SJCRH30 (cell line): ENCODE measurements at places on chromosomes 11 and 22.

DNA sequence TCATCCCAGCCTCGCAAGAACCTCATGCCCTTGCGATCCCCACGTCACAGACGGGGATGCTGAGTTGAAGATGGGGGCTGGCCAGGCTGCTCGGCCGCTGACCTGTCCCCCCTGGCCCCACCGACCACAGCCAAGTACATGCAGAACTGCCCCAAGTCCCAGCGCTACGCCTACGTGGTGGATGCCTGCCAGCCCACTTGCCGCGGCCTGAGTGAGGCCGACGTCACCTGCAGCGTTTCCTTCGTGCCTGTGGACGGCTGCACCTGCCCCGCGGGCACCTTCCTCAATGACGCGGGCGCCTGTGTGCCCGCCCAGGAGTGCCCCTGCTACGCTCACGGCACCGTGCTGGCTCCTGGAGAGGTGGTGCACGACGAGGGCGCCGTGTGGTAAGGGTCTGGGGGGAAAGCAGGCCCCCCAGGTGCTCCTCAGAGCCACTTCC is 10.0 kb downstream of the MUC5B start:
- DNase-seq = no peak
- no peak overlapping the region for H3K27ac ChIP-seq
- no peaks in the 10 kb centered on the region for H3K4me1 ChIP-seq

GRCh38 chr11:63766531-63767235 is 1.9 kb downstream of the ZFTA start:
- no peak for DNase-seq
- peaks cover 4% of the 10 kb centered on the region; the same call in 1 of the 2 replicates for H3K27me3 ChIP-seq
- H3K4me1 ChIP-seq = peaks cover 7% of the 10 kb centered on the region; the same call in 1 of the 2 replicates
- peak overlapping the region; percentile 96; the same call in 1 of the 2 replicates for H3K4me3 ChIP-seq
- peaks cover 14% of the 10 kb centered on the region for H3K36me3 ChIP-seq

DNA sequence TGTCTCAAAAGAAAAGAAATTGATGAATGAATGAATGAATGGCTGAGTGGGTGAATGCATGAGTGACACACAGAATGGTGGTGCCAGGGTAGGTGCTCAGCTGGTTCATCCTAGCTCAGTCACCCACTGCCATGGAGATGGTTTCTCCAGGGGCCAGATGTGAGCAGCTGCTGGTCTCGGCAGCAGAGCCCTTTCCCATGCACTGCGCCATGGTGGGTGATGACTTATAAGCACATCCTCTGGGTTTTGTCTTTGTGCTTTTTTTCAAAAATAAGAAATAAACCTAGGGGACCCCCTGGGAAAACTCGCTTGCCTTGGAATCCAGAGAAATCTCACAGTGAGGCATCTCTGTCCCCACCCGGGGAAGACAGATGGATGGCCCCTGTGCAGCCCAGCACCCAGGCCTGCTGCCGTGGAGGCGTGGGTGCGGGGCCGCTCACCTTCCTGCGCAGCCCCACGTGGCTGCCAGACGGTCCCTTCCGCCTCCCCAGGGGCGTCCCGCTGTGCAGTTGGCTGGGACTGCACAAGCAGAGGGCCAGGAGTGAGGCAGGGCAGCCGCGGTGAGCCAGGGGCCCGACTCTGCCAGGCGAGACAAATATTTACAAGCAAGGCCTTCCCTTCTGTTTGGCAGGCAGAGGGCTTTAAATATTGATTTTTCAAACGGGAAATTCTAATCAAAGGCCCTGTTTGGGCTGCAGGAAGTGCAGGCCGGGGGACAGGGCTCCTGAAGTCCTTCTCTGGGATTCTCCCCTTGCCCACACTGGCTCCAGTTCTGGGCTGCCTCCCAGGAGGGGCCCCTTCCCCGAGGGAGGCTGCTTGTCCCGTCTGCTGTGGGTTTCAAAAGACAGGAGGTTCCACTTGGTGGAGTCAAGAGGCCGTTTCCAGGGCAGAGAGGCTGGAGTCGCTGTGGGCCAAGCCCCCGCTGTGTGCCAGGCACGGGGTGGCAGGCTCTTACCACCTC is 24.3 kb downstream of the MPPED1 start:
- DNase-seq = no peak
- H3K4me3 ChIP-seq = no peak overlapping the region
- no peaks in the 10 kb centered on the region for H3K4me1 ChIP-seq

DNA sequence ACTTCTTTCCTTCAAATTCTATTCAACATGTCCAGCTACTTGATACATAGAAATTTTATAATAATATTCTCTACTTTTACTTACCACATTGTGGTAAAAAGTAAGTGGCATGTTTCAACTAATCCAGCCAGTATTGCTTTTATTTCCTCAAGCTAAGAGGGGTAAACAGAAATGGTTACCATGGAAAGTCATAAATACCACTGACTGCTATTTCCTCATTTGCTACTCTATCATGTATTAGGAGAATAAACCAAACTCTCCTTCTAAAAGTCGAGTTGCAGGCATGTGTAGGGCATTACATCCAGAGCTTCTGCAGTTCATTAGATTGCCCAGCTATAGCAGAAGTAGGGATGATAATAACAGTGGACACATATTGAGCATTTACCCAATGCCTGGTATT is 208.4 kb downstream of the MAML2 start:
- H3K27me3 ChIP-seq = no peaks in the 10 kb centered on the region
- no peaks in the 10 kb centered on the region for H3K4me1 ChIP-seq
- no peak overlapping the region for H3K27ac ChIP-seq
- DNase-seq = no peak
- no peaks in the 10 kb centered on the region for H3K36me3 ChIP-seq
- no peak overlapping the region for H3K4me3 ChIP-seq

DNA sequence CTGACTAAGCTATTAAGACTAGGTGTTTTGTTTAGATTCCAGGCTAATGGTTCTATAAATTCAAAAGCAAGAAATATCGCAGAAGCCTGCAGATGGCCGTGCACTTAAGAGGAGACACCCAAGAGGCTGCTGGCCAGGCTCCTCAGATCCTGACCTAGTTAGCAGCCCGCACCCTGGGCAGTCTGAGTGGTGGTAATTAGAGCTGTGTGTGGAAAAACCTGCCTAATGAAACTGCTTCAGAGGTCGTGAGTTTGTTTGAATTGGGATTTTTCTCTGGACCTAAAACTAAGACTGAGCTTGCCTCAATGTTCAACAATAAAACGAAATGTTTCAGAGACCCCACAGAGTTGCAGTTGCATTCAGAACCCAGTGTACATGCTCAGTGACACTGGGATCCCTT is 627.7 kb downstream of the OPCML start:
- H3K36me3 ChIP-seq = no peaks in the 10 kb centered on the region
- no peak overlapping the region for H3K4me3 ChIP-seq
- no peaks in the 10 kb centered on the region for H3K27me3 ChIP-seq

DNA sequence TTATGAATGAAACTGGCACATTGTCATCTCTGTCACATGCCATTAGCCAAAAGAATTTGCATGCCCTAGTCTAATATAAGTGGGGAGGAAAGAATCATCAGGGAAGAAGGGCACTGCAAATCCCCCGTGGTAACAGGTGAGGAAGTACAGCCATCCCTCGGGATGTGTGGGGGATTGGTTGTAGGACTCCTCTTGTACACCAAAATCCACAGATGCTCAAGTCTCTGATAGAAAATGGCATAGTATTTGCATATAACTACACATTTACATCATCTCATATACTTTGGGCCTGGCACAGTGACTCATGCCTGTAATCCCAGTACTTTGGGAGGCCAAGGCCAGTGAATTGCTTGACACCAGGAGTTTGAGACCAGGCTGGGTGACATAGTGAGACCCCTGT is 109.7 kb downstream of the HIPK3 start:
- H3K27me3 ChIP-seq = no peaks in the 10 kb centered on the region
- H3K4me3 ChIP-seq = no peak overlapping the region
- no peaks in the 10 kb centered on the region for H3K36me3 ChIP-seq
- no peaks in the 10 kb centered on the region for H3K4me1 ChIP-seq
- no peak overlapping the region for H3K27ac ChIP-seq

GRCh38 chr22:48585916-48586798 is 1241.5 kb downstream of the BRD1 start:
- no peak overlapping the region for H3K4me3 ChIP-seq
- no peak for DNase-seq
- H3K4me1 ChIP-seq = no peaks in the 10 kb centered on the region; the same call in 1 of the 2 replicates

- no peak overlapping the region for H3K4me3 ChIP-seq
- no peaks in the 10 kb centered on the region for H3K27me3 ChIP-seq
- no peak for DNase-seq
Measured at GRCh38 chr11:2599561-2600189, 100.1 kb downstream of the KCNQ1OT1 start.

GRCh38 chr11:9362393-9362863 is 22.0 kb upstream of the IPO7 start:
- H3K4me3 ChIP-seq = no peak overlapping the region
- H3K27me3 ChIP-seq = no peaks in the 10 kb centered on the region
- no peak overlapping the region for H3K27ac ChIP-seq
- DNase-seq = no peak
- H3K4me1 ChIP-seq = peaks cover 5% of the 10 kb centered on the region; the same call in 1 of the 2 replicates

DNA sequence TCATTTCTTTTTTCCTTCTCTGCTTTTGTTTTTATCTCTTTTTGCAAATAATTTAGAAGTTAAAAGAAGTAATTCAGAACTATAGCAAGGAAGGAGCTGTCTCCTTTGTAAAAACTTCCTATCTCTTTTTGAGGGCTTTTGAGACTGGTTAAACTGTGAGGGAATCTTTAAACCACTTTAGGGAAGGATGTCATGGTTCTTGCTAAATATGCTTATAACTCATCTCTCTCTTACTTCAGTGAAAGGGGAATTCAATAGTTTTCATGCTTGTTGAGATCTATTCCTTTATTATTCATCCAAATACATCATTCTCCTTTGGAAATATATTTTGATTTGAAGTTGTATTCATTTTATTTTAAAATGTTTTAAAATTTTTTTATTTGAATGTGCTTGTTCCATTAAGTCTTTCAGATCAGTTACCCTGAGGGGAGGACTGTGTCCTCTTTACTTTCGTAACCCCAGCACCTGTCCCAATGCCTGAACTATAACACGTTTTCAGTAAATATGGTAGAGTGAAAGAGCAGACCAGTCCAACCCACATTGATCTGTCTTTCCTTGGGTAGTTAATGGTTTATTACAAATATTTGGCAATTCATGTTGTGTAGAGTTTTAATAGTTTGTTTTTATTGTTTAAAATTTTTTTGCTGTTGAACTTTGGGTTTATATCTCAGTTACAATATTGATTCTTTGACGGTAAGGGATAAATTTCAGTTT is 27.5 kb downstream of the AMOTL1 start:
- H3K27ac ChIP-seq = peak overlapping the region; percentile 86; the same call in 1 of the 2 replicates
- DNase-seq = no peak
- H3K36me3 ChIP-seq = peaks cover 32% of the 10 kb centered on the region
- no peaks in the 10 kb centered on the region for H3K27me3 ChIP-seq

DNA sequence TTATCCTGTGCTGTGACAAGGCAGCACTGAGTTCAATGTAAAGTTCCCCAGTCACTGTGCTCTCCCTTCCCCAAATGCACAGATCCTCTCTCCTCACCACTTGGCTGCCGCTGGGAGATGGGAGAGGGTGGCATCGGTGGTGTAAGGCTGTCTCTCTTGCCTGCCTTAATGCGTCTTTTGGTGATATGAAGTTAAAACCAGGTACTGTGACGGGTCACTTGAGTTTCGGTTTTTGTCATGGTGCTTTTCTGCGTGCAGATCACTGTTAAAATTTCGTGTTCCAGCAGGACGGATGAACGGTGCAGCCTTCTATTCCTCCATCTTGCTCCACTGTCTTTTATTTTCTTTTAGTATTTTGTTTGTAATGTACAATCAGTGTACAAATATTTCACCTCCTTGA is 18.6 kb downstream of the GLB1L2 start:
- DNase-seq = no peak
- H3K27ac ChIP-seq = no peak overlapping the region
- peaks cover 11% of the 10 kb centered on the region for H3K27me3 ChIP-seq
- H3K4me1 ChIP-seq = no peaks in the 10 kb centered on the region
- H3K4me3 ChIP-seq = no peak overlapping the region

DNA sequence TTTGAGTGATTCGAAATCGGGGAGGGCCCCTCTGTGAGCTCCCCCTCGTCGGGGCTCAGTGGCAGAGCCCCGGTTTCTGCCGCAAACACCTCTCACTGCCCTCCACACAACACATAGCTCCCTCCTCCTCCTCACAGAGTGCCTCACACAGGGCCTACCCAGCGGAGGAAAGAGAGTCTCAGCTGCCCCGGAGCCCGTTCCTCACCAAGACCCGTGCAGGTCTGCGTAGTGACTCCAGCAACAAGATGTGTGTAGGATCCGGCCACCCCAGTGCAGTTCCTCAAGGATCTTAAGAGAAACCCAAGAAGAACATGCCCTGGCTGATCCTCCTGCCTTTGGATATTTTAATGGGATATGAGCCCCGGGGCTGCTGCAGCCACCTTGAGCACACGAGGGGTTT is 238.4 kb downstream of the BRD1 start:
- DNase-seq = no peak
- no peaks in the 10 kb centered on the region for H3K36me3 ChIP-seq
- H3K27ac ChIP-seq = no peak overlapping the region
- no peak overlapping the region for H3K4me3 ChIP-seq
- no peaks in the 10 kb centered on the region for H3K4me1 ChIP-seq
- H3K27me3 ChIP-seq = peaks cover 61% of the 10 kb centered on the region

GRCh38 chr11:95559899-95560298 is 229.7 kb downstream of the FAM76B start:
- no peaks in the 10 kb centered on the region for H3K27me3 ChIP-seq
- no peak overlapping the region for H3K27ac ChIP-seq
- no peaks in the 10 kb centered on the region for H3K4me1 ChIP-seq
- no peaks in the 10 kb centered on the region for H3K36me3 ChIP-seq

DNA sequence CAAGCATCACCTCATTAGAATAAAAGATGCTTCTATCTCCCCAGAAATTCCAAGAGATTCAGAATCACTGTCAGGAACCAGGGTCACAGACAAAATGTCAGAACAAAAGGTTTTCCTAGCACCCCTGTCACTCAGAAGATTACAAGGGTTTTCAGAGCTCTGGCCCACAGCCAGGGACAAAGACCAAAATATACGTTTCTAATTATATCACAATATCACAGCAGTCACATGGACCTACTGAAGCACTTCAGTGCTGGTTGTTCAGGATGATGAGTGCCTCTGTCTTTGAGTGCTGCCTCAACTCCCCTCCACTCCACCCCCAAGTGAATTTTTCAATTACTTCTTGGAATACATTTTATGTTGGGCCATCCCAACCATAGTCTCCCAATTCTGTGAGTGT is 21.9 kb upstream of the RTL6 start:
- no peaks in the 10 kb centered on the region for H3K36me3 ChIP-seq
- H3K4me1 ChIP-seq = no peaks in the 10 kb centered on the region
- H3K27ac ChIP-seq = no peak overlapping the region
- DNase-seq = no peak
- no peak overlapping the region for H3K4me3 ChIP-seq

- peak; percentile 75 for DNase-seq
- H3K27me3 ChIP-seq = no peaks in the 10 kb centered on the region
- peak overlapping the region; percentile 97 for H3K4me3 ChIP-seq
- peaks cover 12% of the 10 kb centered on the region for H3K36me3 ChIP-seq
- H3K4me1 ChIP-seq = peaks cover 26% of the 10 kb centered on the region
Measured at GRCh38 chr11:72223615-72224563, 678 bp upstream of the INPPL1 start.

GRCh38 chr11:101482556-101483124 is 101.2 kb downstream of the TRPC6 start:
- no peaks in the 10 kb centered on the region for H3K36me3 ChIP-seq
- 0 out of 2 replicates have a peak, but pooled peaks cover 2% of the 10 kb centered on the region for H3K4me1 ChIP-seq
- no peak for DNase-seq

GRCh38 chr11:64924910-64925284 is 408 bp downstream of the PPP2R5B start:
- no peaks in the 10 kb centered on the region for H3K36me3 ChIP-seq
- no peaks in the 10 kb centered on the region for H3K4me1 ChIP-seq
- H3K27ac ChIP-seq = peak overlapping the region; percentile 59; the same call in 1 of the 2 replicates
- H3K4me3 ChIP-seq = peak overlapping the region; percentile 67
- no peaks in the 10 kb centered on the region for H3K27me3 ChIP-seq

GRCh38 chr22:48711669-48712068 is 1116.0 kb downstream of the BRD1 start:
- H3K36me3 ChIP-seq = no peaks in the 10 kb centered on the region
- no peak for DNase-seq
- no peak overlapping the region for H3K27ac ChIP-seq
- no peaks in the 10 kb centered on the region; the same call in 1 of the 2 replicates for H3K27me3 ChIP-seq
- no peaks in the 10 kb centered on the region for H3K4me1 ChIP-seq
